ENCODE measurements at places on chromosomes 1 and 21.

- DNase-seq, result no peak
These were observed 218.7 kb downstream of the TM2D1 start for GRCh38 chr1:61506236-61506635.

DNA sequence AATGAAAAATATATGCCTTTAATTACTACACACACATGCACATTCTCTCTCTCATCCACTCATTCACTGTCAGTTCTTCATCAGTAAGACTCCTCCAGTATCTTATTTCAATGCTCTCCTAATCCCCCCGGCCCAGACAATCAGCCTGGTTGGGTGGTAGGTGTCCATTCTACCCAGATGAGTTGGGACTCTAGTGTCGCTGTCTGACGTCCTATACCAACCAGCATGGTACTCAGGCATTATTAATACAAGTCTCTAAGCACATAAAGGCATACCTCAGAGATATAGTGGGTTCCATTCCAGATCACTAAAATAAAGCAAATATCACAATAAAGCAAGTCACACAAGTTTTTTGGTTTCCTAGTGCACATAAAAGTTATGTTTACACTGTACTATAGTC, 19.8 kb downstream of the NRIP1 start:
- DNase-seq, result no peak

DNA sequence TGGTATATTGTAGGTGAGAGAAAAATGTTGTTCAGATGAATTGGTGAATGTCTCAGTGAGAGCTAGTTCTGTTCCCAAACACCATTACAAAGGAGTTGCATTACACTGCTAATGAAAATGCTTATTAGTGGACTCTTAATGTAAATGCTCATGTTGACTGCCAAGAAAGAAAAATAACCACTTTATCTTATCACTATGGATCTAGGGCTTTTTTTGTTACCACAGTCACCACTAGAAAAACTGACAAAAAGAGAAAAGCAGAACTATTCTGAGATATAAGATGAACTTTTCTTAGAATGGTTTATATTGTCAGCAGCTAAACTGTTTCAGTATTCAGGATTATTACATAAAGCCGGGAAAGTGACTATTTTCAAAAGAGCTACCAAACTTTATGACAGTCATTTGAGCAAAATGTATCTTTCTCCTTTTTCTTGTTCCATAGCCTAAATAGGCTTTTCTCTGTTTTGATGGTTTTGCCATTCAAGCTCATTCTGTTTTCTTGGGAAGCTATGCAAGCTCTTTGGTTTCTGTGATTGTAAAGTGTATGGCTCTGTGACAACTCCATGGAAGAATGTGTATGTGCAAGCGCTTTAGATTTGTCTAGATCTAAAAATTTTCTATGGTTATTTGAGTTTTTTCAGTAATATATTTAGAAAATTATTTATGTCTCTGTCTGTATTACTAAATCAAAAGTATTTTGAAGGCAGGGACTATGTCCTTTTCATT, 64.2 kb upstream of the DPH5 start:
- no peak for DNase-seq

DNA sequence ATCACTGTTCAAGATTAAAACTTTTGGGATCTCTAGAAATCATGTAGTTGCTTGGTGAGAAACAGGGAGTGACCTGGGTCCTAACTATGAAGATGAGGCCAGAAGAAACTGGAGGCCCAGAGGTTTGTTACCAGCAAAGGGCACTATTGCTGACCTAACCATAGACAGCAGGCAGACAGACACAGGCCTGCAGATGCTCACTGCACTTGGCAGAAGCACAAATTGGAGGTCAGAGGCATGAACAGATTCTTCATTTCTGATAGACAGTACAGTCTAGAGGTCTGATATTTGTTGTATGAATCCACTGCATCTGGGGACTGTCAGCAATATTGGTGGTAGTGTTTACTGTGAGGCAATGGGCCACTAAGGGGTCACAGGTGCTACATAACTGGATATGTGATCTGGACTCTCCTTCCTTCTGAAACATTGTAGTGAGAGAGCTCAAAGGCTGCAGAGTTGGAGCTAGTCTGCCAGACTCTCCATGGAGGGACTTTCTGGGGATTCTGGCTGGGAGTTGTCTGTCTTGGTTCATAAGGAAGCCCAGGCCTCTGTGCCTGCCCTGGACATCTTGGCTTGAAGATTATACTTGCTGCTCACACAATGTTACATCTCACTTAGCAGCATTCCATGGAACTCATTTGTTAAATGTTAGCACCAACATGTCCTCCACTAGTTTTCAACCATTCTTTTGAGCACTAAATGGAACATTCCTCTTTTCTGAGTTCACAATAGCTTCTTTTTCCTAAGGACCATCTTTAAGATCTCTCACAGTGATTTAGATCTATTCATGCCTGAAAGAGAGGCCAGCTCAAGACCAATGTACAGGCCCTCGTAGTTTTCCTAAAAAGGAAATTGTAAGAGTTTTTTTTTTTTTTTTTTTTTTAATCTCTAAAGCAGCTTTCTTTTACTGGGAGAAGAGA, 26.9 kb upstream of the CCN1 start:
- DNase-seq, result no peak

DNA sequence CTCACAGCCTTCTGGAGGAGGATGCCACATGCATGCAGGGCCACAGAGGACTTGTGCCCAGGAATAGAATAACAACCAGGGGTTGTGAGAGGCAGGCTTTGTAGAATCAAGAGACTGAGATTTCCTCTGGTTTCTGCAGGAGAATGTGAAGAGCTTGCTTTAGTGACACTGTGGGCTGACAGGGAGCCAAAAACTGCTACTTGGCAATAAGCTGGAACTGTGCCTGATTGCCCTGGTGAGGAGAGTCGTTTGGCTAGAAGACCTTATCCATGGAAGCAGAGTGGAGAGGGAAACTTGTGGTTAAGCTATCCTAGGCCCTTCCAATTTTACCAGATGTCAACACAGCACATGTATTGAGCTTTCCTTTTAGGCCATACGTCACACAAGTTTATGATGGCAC, 902.1 kb downstream of the MRPL39 start:
- no peak for DNase-seq

DNA sequence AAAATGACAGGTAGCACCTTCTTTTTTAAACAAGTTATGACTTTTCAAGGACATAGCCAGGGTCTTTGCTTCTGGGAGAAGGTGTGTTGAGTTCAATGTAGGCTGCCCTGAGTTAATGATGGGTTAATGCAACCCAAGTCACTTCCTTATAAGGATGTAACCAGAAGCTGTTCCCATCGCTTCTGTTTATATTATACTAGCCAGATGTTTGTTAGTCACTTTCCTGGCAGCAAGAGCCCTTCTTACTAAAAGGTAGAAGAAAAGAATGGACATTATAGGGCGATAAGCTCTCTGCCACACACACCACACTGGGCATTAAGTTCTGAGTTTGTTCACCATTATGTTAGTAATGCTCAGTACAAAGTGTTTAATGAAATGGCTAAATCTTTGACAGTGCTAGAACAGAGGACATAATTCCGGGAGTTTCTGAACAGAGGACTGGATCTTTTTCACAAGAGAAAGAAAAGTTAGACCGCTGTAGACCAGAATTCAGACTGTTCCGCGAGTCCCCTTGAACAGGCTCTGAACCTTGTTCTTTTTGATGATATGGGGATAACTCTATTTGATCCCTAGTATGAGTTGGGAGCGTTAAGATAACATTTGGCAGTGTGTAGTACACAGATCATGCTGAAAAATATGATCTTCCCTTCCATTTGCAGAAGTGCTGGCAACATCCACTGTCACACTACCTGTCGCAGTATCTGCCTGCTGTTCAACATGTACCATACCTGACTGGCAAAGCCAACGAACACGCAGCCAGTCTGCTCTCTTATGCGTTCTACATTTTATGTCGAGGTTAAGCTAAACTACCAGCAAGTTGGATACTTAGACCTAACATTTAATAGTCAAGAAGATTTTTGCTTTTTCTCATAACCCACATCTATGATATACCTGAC, 41.0 kb downstream of the DEGS1 start:
- no peak for DNase-seq

GRCh38 chr1:168767894-168768584, 39.0 kb upstream of the DPT start:
- no peak for DNase-seq

GRCh38 chr1:41935226-41935625, 16.5 kb upstream of the HIVEP3 start:
- DNase-seq, result no peak

- no peak for DNase-seq
These were observed 44.6 kb downstream of the CDCP2 start for GRCh38 chr1:54108156-54108555.

GRCh38 chr1:55275941-55276341, 60.8 kb upstream of the USP24 start:
- no peak for DNase-seq

GRCh38 chr1:1332031-1332755, 1.1 kb downstream of the TAS1R3 start:
- DNase-seq, result no peak

DNA sequence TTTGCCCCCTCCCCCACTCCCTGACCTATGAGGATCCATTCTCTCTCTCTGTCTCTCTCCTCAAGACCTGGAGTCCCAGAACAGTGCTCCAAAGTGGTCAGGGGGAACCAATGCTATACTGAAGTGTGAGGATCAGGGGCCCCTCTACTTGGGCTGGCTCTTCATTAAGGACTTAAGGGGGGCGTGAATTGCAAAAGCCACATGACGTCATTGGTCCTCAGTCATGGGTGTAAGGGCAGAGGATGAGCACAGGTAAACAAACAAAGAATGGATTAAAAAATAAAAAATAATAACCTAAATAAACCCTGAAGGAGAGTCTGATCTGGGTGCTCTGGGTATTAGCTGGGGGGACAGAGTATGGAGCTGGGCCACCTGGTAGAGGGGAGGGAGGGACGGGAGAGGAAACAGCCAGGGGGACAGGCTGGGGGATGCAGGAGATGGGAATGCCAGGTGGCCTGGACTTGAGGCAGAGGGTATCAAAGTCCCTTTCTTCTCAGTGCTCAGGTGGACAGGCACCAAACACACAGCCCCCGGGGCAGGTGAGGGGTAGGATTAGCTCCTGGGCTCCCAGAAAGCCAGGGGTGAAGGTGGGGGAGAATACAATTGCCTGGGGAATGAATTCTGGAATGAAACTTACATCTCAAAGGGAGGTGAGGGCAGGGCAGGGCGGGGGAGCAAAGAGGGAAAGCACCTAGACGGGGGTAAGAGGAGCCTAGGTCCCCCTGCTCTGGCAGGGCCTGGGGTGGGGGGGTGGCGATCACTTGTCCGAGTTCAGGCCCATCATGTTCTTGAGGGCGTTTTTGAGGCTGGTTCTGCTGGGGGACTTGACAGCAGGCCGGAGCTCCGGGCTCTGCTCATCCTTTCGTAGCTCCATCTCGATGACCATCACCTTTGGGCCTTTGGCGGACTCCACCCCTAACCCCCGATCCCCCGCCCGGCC, 4.6 kb downstream of the MPZ start:
- no peak for DNase-seq

GRCh38 chr1:27959792-27960603, at the start of gene XKR8:
XKR8 (plus strand) TSS chr1:27959973; CDS start chr1:27960070, 97 bp downstream.
- peak; percentile 52 for DNase-seq

- no peak for DNase-seq
These were observed 142.6 kb downstream of the ZNF644 start for GRCh38 chr1:90879281-90879680.

GRCh38 chr21:26027696-26028095, 142.9 kb downstream of the APP start:
- no peak for DNase-seq

GRCh38 chr1:185644531-185644930, 89.7 kb upstream of the HMCN1 start:
- DNase-seq, result no peak

DNA sequence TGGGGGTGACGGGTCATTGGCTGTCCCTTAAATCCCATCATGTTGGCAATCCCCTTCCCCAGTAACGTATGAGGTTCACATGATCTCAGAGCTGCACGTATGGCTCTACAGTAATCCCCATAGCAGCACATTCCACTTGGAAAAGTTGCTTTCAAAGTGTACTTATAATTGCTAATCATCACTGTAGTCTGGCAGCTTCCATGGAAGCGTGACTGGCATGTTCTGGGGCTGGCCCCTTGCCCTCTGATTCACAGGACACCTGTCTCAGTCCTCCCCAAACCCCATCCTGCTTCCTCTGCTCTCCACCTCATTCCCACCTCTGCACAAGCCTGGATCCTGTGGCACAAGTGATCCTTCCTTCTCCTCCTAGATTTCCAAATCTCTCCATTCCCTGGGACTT, 102.2 kb downstream of the TSEN15 start:
- DNase-seq, result no peak

- no peak for DNase-seq
These were observed 574.3 kb upstream of the USP24 start for GRCh38 chr1:55789466-55789865.

DNA sequence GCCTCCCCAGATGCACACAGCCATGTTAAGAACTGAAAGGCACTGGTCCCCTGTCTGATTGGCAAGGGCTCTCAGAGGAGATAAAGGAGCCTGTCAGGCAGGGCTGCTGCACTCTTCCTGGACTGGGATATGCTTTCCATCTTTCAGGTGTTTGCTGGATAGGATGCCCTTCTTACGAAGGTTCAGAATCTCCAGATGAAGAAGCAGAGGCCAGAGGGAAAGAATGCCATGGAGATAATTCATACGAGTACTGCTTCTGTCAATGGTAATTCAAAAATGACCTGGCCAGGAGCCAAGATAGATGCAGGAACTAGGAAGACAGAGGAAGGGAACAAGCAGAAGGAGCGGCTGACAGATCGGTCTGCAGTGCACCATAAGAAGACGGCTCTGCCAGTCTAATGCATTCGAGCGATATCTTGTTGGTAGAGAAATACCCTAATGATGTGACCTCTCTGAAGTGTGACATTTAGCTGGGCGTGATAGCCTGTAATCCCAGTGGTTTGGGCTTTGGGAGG, 16.6 kb upstream of the ATP2B4 start:
- DNase-seq, result no peak

DNA sequence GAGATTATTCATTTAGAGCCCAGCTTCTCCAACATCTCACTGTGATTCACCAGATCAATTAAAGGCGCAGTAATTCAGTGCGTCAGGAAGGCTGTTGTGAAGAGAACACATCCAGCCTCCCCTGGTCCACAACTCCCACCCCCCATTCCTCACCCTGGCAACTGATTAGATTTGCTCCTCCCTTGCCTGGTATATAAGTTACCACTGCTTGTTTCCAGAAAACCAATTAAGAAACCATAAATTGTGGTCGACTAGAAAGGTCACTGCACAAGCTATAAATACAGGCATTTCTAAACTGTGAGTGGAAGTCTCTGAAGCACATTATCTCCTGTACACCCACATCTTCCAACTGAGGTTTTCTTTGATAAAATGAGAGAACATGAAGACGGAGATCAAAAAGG, 41.9 kb downstream of the FAM163A start:
- DNase-seq, result no peak

DNA sequence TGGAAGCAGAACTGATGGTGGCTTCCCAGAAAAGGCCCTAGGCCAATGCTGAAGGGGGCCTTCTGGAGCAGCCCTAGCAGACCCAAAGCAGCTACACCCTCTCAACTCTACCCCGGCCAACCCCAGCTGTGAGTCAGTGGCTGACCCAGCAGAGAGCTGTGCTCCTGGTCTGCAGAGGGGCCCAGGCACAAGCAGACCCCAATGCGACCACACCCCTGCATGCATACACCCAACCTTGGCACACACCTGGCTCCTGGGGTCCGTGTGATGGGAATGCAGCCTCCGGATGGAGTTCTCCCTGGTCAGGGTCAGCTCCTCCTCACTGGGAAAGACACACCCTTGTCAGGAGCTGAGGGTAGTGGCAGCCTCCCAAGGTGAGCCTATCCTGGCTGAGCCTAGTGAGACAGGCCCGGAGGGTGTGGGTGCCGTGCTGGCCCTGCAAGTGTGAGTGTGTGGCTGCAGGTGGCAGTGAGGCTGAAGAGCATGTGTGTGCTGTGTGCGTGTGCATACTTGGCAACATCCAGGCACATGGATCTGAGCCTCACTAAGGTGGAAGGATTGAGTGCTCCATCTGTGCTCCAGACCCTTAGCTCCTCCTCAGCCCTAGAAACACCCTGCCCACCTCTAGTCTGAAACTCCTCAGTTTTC, 3.9 kb upstream of the ARHGAP30 start:
- DNase-seq, result no peak
